ENCODE measurements at places on chromosomes 3 and 15. TPM values are rescaled to one million over a fixed set of nuclear protein-coding genes. Genes with fewer than 3 reads are reported as not detected.

XRN1 gene
- total RNA-seq: 16.1 TPM

CEP152 gene
- 1.3 TPM for total RNA-seq

GOLGA8J gene
- 0.41 TPM for total RNA-seq

AHSG gene
- total RNA-seq: not detected

PCSK6 gene
- 28.6 TPM for total RNA-seq

SENP2 gene
- total RNA-seq: 30.6 TPM

DNA sequence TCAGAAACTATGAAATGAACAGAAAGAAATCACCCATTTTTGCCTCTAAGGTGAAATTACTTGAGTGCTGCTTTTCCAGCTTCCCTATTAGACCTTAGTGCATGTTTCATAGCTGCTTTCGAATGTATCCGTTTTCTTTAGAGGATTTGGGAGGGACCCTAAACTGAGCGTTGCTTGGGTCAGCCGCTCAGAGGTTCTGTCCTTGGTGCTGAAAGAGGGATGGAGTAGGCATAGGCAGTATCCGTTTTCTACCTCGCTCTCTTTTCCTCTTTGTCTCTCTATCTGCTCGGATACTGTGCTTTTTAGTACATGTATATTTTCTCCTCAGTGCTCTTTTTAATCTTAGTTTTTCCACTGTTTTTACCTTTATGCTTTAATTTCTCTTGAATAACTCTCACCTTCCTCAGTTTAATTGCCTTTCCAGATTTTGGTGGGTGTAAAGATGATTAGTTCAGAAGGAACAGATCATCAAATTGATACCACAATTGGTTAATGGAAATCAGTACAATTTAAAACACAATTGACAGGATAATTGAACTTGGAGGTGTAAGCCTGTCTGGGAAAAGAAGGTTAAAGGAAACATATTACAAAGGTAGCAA is at the start of gene DRD3:
Gene DRD3, minus strand, starts transcription at position 283 of the 599 bp plus-strand sequence. CDS start 7,060 bp downstream, outside the sequence.
- DNase-seq: no peak

DNA sequence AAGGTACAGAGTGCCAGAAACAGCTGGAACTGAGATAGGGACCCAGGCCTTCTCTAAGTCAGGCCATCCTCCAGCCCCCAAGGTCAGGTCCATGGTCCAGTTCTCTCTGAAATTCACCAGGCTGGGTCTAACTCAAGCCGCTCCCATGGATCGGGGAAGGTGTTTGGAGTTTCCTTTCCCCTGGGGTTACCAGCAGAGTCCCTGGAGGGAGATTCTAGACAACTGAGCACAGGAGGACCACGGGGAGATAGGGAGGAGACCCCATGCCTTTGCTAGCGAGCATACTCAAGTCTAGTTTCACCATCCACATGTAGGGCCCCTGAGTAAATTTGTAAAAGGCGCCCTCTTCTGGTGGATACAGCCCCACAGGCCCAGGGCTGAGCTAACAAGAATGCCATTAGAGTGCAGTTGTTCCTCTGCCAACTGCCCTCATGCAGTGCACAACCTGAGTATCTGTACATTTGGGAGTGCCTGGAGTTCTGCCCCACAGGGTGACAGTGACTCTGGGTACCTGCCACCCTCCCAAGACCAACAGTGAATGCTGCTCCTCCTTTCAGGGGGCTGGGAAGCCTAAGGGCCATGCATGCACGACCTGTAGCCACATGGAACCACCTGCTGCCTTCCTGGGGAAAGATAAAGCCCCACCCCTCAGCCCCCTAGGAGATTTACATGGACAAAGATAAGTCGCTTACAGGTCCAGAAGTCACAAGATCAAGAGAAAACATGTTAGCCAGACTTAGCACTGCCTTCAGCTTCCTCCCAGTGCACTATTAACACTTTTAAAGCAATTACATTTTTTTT is 89.0 kb downstream of the IQSEC1 start:
- peak; percentile 64 for DNase-seq

GRCh38 chr3:138089091-138089490 is 26.3 kb downstream of the DZIP1L start:
- no peak for DNase-seq

DNA sequence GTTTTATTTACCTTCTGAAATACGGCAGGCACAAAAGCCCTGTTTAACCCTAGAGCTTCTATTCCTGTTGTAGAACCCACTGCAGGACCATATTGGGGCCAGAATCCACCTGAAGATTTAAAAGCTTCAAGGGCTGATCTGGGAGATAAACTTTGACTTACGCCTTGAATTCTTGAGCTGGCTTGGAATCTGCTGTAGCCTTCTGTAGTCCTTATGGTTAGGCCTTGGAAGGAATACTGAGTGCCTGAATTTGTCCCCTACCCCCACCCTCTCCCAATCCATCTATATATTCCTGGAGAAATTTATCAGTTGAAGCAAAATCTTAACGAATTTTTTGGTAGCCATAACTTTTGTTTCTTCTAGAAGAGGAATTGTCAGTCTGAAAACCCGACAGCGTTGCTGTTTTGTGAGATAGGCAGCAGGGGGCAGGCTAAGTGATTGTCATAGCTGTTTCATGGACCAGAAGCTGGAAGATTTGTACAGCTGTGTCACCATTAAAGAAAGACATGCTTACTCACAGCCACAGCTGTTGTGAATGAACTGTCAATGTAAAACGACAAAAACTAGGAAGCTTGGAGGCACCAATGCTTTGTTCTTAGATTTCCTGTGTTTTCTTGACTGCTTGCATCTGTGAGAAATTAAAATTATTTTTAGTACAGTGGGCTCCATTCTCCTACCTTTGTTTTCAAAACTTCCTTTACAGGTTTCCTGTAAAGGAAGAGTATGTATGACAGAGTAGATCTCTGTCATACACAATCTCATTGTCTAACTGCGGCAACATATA is 12.8 kb downstream of the LXN start:
- peak; percentile 20 for DNase-seq

GRCh38 chr3:56909349-56909748 is 107.6 kb upstream of the ARHGEF3 start:
- DNase-seq: no peak

DNA sequence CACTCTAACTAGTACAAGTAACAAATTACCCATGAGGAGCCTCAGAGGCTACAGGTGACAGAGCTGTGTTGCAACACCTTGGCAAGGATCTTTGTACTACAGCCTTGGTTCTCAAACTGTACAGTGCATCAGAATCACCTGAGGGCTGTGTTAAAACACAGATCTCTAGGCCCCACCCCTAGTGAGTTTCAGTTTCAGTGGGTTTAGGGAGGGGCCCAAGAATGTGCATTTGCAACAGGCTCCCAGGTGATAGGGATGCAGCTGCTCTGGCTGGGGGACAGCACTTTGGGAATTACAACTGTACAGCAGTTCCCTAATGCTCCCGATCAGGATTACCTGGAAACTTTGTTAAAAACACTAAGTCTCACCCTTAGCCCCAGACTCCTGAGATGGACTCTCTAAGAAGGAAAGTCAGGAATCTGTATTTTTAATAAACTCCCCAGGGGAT is 66.1 kb upstream of the NR2F2 start:
- DNase-seq: no peak

DNA sequence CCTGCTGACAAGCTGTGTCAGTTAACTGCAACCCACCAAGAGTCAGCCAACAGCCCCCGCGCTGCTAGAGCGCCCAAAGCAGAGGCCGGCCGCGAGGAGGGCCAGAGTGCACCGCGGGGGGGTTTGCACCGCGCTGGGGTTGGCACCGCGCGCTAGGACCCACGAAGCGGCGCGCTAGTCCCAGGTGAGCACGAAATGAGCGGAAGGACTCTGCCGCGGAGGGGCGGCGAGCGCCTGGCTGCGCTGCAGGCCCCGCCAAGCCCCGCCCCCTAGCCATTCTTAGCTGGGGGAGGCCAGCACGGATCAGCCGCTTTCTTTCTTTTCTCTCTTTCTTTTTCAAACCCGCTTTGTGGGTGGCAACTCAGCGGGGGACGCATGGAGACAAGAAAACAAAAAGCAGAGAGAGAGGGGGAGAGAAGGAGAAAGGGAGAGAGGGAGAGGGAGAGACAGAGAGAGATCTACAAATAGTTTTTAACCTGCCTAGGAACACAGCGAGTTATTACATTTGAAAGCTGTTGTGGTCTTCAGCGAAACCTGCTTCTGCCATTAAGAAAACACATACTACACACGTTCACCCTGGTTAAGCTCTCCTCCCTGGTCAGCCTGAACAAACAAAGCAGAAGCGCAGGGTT is 6.9 kb upstream of the FOXB1 start:
- DNase-seq: no peak

DNA sequence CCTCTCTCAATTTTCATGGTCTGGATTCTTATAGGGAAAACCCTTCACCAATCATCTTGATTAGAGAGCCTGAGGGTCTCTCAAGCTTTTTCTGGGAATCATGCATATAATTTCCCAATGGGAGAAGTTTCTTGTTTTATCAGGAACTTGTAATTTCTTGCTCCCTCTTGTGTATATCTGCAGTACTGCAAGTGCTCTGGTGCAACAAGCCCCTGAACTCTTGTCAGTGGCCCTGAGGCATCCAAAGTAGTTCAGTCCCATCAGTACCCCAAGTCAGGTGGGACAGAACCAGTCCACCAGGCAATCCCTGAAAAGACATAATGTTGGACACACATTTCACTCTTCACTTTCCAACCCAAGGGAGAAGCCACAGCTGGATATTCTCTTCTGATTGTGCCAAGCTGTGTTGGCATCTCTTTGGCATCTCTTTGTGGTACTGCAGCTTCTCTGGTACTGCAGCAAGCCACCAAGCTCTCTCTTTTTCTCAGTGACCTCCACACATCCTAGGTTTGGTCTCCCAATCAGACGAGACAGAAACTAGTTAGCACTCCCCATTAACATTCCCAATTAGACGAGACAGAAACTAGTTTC is 214.5 kb downstream of the ZIC4 start:
- DNase-seq: no peak

GRCh38 chr3:142434503-142434902 is 13.3 kb downstream of the XRN1 start:
- DNase-seq: no peak

DNA sequence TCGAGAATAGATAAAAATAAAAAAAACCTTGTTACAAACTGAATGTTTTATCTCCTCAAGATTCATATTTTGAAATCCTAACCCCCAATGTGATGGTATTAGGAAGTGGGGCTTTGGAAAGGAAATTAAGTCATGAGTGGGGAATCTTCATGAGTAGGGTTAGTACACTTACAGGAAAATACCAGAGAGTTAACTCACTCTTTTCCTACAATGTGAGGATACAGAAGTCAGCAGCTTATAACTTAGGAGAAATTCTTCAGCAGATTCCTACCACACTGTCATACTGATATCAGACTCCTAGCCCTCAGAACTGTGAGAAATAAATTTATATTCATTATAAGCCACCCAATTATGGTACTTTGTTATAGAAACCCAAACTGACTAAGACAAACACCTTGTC is 453.1 kb downstream of the GBE1 start:
- DNase-seq: no peak

- DNase-seq: no peak
These were observed 143.7 kb downstream of the NR1D2 start for GRCh38 chr3:24088782-24089181.

DNA sequence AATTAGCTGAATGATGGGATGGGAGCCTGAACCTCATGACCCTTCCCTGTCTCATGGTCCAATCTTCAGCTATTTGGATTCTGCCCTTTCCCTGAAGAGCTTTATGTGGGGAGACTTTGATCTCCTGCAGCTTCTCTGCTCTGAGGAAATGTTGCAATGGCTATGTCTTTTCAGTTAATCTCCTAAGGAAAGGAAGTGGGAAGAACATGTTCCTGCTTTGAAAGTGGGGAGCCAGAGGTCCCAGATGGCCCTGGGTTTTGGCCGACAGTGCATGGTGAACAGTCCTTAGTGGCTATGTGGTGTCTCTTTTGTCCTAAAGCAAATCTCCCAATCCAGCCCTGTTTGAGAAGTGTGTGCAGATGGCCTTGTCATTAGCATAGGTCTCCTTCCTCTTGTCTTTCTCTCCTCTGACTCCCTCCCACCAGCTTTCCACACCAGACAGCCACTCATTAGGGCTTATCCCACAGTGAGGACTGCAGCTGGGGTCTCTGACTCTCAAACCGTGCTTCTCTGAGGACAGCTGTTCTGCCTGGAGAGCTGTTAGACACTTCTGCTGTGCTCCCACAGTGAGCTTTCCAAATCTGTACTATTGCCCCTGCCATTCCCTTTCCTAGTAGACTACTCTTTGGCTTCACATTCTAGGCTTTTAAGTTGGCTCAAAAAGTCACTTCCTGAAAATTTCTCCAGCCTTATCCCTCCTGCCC is 365.8 kb upstream of the UMPS start:
- DNase-seq: no peak

DNA sequence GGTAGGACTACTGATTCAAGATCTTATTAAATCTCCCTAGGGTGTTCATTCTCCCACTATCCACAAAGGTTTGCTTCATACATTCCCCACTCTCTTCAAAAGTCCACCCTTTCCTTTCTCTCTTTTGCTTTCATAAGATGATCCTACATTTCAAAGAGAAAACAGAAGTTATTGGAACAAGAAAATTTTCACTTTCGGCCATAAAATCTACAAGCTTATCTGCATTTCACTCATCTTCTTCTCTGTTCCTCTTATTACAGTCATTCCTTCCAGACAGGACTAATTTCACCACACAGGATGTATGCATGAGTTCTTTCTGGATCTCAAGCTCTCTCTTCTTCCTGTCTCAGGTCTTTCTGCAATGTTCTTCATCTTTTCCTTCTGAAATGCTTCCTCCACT is 238.7 kb downstream of the ISL2 start:
- DNase-seq: no peak

DNA sequence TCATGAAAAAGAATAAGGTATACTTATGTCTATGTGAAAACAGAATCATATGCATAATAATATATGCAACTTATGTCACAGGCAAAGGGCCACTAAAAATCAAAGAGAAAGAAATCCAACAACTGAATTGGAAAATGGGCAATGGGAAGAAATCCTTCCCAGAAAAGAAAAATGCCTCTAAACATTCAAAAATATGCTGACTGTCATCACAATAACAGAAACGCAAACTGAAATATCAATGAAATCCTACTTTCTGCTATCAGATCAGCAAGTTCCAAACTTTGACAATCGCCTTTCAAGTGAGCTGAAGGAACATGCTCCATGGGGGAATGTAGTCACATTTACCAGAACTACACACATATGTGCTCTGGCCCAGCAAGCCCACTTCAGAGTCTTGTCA is 99.4 kb upstream of the KLF13 start:
- DNase-seq: no peak

GRCh38 chr3:55622116-55622515 is 135.0 kb upstream of the WNT5A start:
- DNase-seq: no peak

GRCh38 chr3:157858821-157859220 is 247.4 kb downstream of the SHOX2 start:
- no peak for DNase-seq

- DNase-seq: no peak
These were observed 47.6 kb downstream of the PHLDB2 start for GRCh38 chr3:111906656-111907055.
